Nephron progenitor cell (in vitro differentiated cells): ENCODE measurements at places on chromosomes 12 and 14.

DNA sequence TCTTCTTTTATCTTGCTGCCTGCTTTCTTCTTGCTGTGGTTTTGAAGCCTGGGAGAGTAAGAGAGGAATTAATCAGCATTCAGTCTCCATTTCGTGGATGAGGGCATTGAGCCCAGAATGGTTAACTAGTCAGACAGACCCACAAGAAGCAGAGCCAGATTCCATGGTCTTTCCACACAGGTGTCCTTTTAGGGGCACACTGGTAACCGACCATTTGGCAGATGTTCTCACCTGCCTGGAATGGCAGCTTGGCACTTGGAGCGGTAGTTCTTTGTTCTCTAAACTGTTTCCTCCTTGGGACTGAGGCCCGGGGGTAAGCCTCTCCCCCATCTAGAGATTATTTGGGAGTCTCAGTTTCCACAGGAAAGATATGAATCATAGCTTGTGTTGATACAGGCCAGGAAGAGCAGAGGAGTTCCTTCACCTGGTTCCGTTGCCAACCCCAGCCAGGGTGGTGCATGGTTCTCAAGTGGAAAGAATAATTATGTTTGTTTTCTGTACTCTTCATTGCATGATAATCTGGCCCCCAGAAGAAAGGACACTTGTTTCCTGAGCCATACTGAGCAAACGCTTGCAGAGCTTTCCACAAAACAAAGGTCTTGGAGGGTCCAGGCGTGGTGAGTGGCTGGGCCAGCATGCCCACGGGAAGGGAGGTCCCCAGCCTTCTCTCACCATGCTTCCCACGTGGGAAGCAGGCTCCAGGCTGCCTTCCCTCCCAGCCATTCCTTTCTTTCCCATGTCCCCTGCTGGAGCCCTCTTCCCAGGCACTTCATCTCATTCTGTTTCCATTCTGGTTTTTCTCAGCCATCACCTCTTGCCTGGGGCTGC is 2.0 kb upstream of the KRT75 start:
- H3K36me3 ChIP-seq, result no peaks in the 10 kb centered on the region
- DNase-seq, result no peak
- H3K4me3 ChIP-seq, result no peak overlapping the region

DNA sequence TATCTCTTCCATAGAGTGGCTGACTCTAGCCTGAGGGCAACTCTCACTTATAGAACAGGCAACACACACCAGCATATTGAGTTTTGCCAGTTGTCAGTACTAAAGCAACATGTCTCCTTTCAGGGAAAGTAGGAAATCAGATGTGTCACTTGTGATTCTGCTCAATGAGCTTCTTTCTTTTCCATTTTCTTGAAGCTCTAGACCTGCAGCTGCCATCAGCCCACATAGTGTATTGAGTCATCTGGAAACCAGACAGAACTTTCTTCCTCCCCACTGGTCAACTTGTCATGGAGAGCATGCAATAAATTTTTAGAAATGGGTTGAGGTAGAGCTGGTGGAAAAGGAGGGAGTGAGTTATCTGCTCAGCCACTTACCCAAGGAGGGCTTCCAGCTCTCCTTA is 209.0 kb upstream of the PLEKHG7 start:
- peaks cover 7% of the 10 kb centered on the region for H3K27me3 ChIP-seq
- no peaks in the 10 kb centered on the region for H3K36me3 ChIP-seq
- H3K4me1 ChIP-seq, result no peaks in the 10 kb centered on the region

DNA sequence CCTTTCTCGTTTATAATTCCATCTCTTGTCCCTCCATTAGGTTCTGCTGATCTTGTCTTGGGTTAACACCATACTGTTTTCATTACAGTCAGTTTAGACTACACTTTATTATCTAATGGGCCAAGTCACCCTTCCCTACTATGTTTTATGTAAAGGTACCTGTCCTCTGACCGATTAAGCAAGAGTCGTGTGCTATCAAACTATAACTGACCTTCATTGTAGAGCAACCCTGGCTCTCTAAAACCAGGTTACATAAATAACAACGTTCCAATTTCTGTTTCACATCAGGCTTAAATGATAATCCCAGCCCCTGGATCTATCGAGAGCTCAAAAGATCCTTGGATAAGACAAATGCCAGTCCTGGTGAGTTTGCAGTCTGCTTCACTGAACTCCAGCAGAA is 16.7 kb downstream of the OAS2 start:
- no peaks in the 10 kb centered on the region for H3K4me1 ChIP-seq
- DNase-seq, result no peak
- no peaks in the 10 kb centered on the region for H3K36me3 ChIP-seq

GRCh38 chr12:67741270-67741669 is 92.7 kb downstream of the DYRK2 start:
- no peaks in the 10 kb centered on the region for H3K36me3 ChIP-seq
- no peak overlapping the region for H3K4me3 ChIP-seq
- no peak for DNase-seq
- no peak overlapping the region for H3K27ac ChIP-seq

DNA sequence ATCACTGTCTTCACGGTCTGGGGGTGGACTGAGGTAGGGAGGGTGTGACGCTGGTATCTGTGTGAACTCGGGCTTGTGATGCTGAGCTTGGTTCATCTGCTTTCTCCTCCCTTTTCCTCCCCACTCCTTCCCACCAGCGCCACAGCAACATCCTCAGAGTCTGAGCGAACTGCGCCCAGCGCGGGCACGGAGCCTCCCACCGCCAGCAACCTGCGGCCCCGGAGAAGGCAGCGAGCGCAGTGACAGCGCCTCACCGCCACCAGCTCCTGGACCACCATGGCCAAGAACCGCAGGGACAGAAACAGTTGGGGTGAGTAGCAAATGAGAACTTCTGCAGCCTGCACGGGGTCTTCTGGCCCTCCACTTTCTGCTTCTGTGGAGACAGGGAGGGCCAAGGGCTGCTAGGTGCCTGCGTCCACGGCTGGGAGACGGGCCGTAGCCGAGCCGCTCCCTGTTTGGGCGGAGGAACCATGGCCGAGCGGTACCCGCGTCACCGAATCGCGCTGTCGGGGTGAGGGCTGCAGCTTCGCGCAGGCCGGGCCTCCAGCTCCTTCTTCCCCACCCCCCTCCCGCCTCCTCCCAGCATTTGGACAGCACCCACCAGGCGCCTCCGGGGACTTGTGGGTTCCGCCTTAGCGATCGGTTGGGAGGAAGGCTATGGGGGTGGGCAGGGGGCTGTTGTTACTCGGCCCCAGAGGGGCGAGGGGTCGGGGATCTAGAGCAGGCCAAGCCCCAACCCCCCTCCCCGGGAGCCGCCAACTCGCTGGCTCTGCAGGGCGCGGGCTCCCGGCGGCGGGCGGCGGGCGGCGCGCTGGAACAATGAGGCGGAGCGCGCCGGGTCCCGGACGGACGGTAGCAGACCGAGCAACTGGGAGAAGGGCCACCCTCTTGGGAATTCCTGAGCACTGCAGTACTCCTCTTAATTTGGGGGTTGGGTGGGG is at the start of gene ATL1:
Gene ATL1, plus strand, starts transcription at position 156 of the 941 bp plus-strand sequence. Its CDS starts 121 bp downstream, at position 277.
- DNase-seq, result peak; percentile 78
- no peaks in the 10 kb centered on the region for H3K36me3 ChIP-seq
- H3K4me1 ChIP-seq, result peaks cover 22% of the 10 kb centered on the region
- H3K27me3 ChIP-seq, result peaks cover 59% of the 10 kb centered on the region
- H3K27ac ChIP-seq, result no peak within 1 kb of the TSS

DNA sequence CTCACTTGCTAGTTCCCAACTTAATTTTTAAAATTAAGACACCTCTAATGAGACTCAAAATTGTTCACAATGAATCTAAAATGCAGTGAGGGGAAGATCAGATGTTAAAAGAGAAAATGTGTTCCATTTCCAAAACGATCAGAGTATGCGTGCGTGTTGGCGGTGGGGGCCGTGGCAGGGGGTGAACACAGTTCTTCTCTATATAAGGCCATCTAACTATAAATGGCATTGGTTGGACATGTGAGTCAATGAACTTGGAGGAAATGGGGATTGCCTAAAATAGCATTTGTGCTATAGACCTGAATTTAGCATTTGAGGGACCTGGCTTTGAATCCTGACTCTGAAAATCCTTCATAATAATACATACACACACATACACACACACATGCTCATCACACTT is 149.4 kb downstream of the FOXN3 start:
- no peak overlapping the region for H3K4me3 ChIP-seq
- H3K36me3 ChIP-seq, result peaks cover 4% of the 10 kb centered on the region
- peaks cover 42% of the 10 kb centered on the region for H3K4me1 ChIP-seq
- peaks cover 3% of the 10 kb centered on the region for H3K27me3 ChIP-seq
- no peak overlapping the region for H3K27ac ChIP-seq
- DNase-seq, result no peak

DNA sequence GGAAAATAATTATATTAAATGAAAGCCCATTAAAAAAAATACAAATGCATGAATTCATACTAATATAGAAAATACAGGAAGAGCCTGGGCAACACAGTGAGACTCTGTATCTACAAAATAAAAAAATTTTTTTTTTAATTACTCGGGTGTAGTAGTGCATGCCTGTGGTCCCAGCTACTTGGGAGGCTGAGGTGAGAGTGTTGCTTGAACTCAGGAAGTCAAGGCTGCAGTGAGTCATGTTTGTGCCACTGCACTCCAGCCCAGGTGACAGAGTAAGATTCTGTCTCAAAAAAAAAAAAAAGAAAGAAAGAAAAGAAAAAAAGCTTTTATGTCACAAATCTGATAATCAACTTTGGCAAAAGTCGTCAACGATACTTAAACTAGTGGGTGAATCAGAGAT is 80.6 kb upstream of the PLEKHA5 start:
- no peak overlapping the region for H3K4me3 ChIP-seq
- H3K4me1 ChIP-seq, result peaks cover 16% of the 10 kb centered on the region
- no peaks in the 10 kb centered on the region for H3K27me3 ChIP-seq
- no peak for DNase-seq
- no peak overlapping the region for H3K27ac ChIP-seq

- no peak overlapping the region for H3K4me3 ChIP-seq
- H3K27me3 ChIP-seq, result peaks cover 2% of the 10 kb centered on the region
- H3K4me1 ChIP-seq, result no peaks in the 10 kb centered on the region
- H3K27ac ChIP-seq, result no peak overlapping the region
- no peak for DNase-seq
Measured at GRCh38 chr14:38716926-38717325, 386.1 kb downstream of the SEC23A start.

DNA sequence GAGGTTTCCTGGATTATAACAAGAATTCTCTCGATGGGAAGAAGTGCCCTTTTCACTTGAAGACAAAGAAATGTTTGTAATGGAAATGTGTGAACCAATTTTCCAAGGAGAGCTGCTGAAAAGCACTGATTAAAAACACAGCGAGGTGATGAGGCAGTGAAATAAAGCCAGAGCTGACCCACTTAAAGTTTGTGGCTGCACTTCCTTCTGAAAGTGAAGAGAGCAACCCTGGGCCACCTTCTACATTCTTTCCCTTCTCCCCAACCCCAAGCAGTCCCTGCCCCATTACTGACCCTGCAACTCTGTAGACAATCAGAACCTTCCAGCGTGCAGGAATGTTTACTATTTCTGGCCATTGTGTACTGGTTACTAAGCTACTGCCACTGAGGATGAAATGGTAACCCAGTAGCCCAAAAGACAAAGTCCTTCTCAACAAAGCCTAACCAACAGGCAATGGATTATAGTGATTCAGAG is 173.9 kb downstream of the TTC7B start:
- no peak overlapping the region for H3K4me3 ChIP-seq
- no peak overlapping the region for H3K27ac ChIP-seq
- peaks cover 54% of the 10 kb centered on the region for H3K36me3 ChIP-seq
- no peaks in the 10 kb centered on the region for H3K27me3 ChIP-seq
- no peak for DNase-seq

DNA sequence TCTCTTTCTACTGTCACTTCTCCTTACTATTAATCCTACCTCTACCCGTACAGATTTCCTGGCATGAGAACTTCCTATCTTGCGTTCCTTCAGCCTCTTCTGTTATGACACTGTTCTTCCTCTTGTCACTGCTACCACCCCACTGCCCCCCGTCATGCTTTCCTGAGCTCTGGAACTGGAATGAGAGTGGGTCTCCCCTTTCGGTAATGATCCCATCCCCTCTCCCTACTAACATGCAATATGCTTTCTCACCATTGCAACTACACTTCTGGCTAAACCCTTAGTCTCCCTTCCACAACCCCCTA is 4.9 kb upstream of the AP1G2 start:
- H3K27me3 ChIP-seq, result peaks cover 43% of the 10 kb centered on the region
- H3K27ac ChIP-seq, result peak overlapping the region; percentile 67
- DNase-seq, result no peak
- no peak overlapping the region for H3K4me3 ChIP-seq
